Stimulated activated CD4-positive, alpha-beta T cell treated with anti-CD3 and anti-CD28 coated beads, Interleukin-4, amount 100 ng/mL, for 48 hours (primary cell): ENCODE measurements at places on chromosomes 11 and 22.
A peak's percentile ranks its signal among the peaks of the same experiment; 100 is the strongest.

DNA sequence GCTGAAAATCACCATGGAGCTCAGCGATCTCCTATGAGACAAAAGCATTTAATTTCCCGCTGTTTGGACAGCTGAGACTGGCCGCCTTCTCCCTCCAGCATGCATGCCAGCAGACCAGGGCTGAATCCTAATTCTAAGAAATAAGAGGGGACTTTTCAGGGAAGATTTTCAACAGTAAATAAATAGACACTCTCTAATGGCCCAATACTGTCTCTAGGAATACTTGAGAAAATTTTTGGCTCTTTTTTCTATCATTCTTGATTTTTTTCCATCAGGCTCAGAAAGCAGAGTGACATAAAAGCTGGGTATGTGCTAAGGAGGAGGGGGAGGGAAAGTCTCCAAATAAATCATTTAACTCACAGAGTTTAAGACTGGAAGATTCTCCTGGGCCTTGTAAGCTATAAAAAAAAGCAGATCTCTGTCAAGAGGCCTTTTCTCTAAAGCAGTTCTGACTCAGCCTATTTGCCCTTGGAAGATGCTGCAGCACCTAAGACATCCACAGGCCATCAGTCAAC is 17.6 kb upstream of the SPON1 start:
- DNase-seq = no peak

GRCh38 chr11:79493555-79494171 is 52.8 kb upstream of the TENM4 start:
- DNase-seq = peak; percentile 30

- no peak for DNase-seq
Measured at GRCh38 chr11:15969701-15970329, 386.5 kb downstream of the SOX6 start.

DNA sequence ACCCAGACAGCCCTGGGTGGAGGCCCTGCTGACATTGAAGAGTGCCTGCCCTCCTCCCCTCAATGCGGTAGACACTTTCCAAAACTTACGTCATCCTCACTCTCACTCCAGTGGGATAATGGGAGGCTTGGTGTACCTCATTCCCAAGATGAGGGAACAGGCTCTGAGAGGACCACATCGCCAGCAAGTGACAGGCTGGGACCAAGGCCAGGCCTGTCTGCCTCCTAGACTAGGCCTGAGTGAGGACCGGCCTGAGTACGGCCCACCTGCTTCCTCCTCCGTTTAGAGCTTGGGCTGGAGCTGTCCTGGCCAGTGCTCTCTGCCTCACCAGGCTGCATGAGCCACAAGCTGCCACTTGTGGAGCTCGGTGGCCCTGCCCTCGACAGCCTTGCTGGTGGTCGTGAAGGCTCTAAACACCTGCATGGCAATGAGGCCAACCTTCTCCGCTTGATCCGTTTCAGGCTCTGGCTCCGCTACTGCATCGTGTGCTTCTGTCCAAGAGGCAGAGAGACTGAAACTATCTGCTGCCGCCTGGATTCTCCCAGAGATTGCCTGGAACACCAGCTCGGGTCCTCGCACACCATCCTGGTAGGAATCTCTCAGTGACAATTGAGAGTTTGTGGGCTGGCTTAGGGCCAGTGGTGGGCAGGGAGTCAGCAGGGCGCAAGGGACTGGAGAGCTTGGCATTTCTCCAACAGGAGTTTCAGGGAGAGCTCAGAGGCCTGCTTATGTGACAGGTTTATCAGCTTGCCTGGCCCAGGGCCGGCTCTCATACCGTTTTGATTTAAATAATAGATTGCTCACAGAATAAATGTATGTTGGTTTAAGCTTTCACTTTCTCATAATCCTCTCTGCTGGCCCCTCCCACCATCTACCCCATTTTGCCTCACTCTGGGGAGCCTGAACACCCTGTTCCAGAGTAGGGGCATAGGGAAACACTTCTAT is 9.4 kb downstream of the LRRC75B start:
- DNase-seq = no peak

DNA sequence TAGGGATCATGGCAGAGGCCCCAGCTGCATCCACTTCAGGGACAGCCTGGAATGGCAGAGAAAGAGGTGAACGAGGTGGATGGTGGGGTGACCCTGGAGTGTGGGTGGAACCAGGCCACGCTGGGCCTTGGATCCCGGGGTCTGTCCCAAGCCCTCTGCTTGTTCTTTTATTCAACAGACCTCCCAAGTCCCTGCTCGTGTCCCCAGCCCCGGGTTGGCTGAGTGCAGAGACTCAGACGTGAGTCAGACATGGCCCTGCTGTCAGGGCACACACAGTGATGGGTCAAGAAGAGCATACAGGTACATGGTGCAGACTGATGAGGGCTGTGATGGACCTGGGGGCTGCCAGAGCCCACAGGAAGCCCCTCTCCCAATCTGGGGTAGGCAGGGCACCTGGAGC is 6.6 kb downstream of the ARHGAP8 start:
- no peak for DNase-seq
